Activated naive CD4-positive, alpha-beta T cell treated with Interleukin-2 at 50 U/mL for 16 hours (primary cell): ENCODE measurements at places on chromosomes 3 and 15.

- DNase-seq, result no peak
Observed at GRCh38 chr15:43414196-43414595, 43.3 kb downstream of the TUBGCP4 start.

- DNase-seq, result peak; percentile 45
Observed at GRCh38 chr3:53375019-53375418, 27.7 kb upstream of the DCP1A start.

- no peak for DNase-seq
Observed at GRCh38 chr15:65033659-65034269, 4.3 kb upstream of the MTFMT start.

DNA sequence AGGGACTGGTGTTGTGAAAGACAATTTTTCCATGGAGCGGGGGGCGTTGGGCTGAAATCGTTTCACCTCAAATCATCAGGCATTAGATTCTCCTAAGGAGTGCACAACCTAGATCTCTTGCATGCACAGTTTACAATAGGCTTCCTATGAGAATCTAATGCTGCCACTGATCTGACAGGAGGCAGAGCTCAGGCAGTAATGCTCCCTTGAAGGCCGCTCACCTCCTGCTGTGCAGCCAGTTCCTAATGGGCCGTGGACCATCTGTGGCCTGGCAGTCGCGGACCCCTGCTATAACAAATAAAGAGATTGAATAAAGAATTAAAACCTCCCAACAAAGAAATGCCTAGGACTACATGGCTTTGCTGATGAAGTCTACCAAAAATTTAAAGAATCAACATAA lies 25.3 kb upstream of the ANKRD28 start:
- no peak for DNase-seq

DNA sequence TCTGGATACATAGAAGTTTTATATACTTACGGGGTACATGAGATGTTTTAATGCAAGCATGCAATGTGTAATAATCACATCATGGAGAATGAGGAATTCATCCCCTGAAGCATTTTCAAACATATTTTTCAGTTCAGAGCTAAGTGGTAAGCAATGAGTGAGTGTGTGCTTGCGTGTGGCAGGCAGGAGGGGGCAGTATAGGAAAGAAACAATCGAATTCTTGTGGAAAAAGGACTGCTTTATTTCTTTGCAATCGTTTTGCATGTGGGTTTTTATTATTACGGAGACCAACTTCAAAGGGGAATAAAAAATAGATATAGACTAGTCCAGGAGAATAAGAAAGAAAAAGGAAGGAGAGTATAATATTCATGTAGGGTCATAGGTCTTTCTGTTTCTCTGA lies 271.6 kb downstream of the CHL1 start:
- no peak for DNase-seq

DNA sequence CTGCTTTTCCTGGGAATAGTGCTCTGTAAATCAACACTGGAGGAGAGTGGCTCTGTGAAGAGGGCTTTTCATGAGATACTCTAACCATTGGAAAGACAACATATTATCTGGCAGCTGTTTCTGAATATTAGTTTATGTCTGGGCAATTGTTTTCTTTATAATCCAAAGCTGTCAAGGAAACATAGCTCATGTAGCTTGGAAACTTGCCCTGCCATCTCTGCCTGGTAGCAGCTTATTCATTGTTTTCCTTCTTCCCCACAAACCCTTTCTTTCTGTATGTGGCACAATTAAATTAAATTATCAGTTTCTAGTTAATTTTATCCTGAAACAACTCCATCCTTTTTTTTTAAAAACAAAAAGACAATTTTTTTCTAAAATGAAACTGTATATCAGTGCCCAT lies 160.0 kb downstream of the EDEM1 start:
- DNase-seq, result no peak

GRCh38 chr15:92023965-92024364 lies 170.5 kb downstream of the SLCO3A1 start:
- DNase-seq, result no peak

DNA sequence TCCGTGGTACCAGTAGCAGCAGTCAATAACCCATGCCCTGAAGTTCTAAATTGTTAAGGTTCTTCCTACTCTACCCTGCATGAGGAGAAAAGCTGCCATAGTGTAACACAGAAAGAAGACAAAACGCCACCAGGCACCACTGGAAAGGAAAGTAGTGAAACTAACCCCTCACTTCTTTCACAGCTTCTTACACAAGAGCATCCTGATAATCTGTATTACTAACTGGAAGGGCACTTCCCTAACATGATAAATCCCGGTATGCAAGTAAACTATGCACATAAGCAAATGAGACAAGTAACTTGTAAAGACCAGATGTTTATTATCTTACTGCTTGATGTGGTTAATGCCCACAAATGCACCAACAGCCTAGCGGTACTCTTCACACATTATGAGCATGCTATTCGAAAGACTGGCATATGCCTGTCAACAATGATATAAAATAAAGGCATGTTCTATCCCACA lies 141.3 kb downstream of the ADAM10 start:
- no peak for DNase-seq

- DNase-seq, result no peak
Observed at GRCh38 chr15:59701880-59702279, 12.8 kb upstream of the BNIP2 start.

GRCh38 chr3:21750080-21750696 lies 822 bp downstream of the ZNF385D start:
- no peak for DNase-seq

GRCh38 chr3:63791974-63792373 lies 27.1 kb upstream of the C3orf49 start:
- DNase-seq, result no peak

GRCh38 chr15:91135201-91136130 lies 35.4 kb downstream of the SV2B start:
- no peak for DNase-seq

- DNase-seq, result peak; percentile 3
Observed at GRCh38 chr15:62624547-62625378, 417.8 kb upstream of the TPM1 start.

DNA sequence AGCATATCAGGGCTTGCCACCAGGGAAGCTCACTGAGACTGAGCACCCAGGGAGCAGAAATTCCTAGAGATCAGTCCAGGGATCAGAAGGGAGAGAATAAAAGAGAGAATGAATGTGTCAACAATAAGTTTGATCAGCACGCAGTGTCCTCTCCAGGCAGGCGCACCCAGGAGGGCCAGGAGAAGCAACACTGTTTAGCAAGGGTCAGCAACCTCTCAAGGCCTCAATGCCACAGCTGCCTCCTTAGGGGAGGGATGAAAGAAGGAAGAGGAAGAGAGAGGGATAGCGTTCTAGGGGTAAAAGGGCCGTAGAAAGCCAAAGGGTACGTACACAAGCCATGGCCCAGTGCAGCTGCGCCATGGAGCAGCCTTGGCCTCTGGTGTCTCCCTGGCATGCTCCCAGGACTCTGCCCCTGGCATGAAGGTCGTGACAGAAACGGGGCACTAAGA lies 399.8 kb downstream of the SHQ1 start:
- no peak for DNase-seq

DNA sequence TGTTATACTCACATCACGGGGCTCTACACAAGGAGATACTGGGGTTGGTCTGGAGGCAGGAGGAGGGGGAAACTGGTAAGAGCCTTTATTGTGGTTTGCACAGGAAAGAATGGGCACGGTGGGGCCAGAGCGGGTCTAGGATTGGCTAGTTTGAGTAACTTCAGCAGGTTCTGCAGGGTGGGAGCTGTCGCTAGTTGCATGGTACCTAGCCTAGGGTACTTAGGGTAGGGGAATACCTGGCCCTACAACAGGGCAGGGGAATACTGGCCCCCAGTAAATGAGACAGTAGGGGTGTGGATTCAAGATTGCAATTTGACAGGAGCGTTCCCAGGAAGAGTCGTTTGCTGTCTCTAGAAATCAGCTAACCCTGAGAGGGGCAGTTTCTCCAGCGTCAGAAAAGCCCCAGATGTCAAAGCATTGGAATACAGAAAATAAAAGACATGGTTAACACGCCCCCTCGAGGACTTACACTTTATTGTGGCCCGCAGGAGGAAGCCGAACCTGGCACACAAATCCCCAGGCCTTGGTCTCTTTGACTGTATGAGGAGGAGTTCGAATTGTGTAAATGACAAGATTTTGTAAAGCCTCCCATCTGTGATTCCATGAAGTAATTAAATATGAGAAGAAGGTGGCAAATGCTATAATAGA lies 32.0 kb downstream of the ST8SIA2 start:
- no peak for DNase-seq
